IMR-90 (cell line): ENCODE measurements at places on chromosomes 1 and 21. TPM values are rescaled to one million over a fixed set of nuclear protein-coding genes. Genes with fewer than 3 reads are reported as not detected.

- no peak overlapping the region for H3K27ac ChIP-seq
- H3K36me3 ChIP-seq = no peaks in the 10 kb centered on the region
- H3K27me3 ChIP-seq = peaks cover 25% of the 10 kb centered on the region; the same call in 1 of the 2 replicates
- no peak for DNase-seq
Measured at GRCh38 chr1:6080469-6080868, 34.8 kb downstream of the KCNAB2 start.

DNA sequence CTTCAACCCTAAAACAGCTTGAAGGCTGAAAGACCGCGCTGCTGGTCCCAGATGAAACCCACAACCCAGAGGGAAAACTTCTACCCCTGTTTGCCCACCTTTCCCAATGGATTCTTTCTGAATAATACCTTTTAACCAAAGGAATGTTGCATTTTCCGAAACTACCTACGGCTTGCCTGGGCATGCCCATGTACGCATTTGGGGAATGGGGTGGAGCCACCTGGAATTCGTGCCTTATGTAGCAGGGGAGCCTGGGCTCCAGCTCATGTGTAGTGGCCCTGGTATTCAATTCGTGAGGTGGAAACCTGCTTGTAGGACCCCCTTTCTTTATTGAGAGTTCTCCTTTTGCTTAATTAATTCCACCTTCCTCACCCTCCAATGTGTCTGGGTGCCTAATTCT, 256.6 kb upstream of the RGS18 start:
- no peak overlapping the region for H3K4me3 ChIP-seq
- no peaks in the 10 kb centered on the region for H3K36me3 ChIP-seq
- H3K27me3 ChIP-seq = no peaks in the 10 kb centered on the region
- DNase-seq = no peak
- no peak overlapping the region for H3K27ac ChIP-seq
- H3K4me1 ChIP-seq = no peaks in the 10 kb centered on the region

DNA sequence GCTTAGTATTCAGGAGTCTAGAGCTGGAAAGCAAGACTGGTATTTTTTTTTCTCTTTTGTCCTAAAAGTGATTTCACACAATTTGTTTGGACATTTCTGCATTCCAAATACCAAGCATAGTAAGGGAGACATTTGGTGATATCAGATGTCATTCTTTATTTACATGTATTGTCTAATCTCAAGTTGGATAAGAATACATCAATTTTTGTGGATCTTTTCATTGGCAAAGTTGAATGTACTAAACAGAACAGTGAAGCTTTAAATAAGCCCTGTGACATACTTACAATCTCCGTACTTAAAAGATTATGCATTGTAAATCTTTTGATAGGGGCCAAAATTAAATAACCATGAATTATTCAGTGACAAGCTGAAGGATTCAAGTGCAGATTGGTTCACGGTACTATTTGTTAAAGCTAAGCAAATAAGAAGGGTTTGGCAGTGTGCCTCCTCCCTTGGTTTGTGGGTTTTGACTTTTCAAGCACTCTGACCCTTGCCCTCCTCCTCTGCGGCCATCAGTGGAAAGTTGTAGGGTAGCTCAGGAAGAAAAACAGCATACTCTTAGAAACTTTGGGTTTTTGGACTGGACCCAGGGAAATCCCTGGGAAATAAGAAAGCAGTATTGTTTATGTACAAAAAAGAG, 663.7 kb downstream of the ADGRL2 start:
- H3K4me1 ChIP-seq = no peaks in the 10 kb centered on the region
- DNase-seq = no peak
- no peak overlapping the region for H3K27ac ChIP-seq
- H3K27me3 ChIP-seq = no peaks in the 10 kb centered on the region
- no peaks in the 10 kb centered on the region for H3K36me3 ChIP-seq

GRCh38 chr1:169527001-169527400, 41.3 kb upstream of the SLC19A2 start:
- DNase-seq = no peak
- H3K27ac ChIP-seq = no peak overlapping the region
- H3K4me3 ChIP-seq = no peak overlapping the region

GPR61 gene
- total RNA-seq = under 0.01 TPM in 1 of 2 replicates, not detected in the other
